ENCODE measurements at places on chromosomes 11 and 22.

DNA sequence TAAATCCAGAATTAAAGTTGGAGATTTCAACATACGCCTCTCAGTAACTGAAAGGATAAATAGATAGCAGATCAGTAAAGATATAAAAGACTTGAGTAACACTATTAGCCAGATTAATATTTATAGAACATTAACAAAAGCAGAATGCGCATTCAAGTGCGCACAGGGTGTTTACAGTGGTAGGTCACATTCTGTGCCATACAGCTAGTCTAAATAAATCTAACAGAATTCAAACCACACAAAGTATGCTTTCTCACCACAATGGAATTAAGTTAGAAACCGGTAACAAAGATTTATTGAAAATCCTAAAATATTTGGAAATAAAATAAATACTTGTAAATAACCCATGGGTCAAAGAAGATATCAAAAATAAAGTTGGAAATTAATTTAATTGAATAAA lies 341.0 kb downstream of the DYNC2H1 start:
- DNase-seq: no peak

DNA sequence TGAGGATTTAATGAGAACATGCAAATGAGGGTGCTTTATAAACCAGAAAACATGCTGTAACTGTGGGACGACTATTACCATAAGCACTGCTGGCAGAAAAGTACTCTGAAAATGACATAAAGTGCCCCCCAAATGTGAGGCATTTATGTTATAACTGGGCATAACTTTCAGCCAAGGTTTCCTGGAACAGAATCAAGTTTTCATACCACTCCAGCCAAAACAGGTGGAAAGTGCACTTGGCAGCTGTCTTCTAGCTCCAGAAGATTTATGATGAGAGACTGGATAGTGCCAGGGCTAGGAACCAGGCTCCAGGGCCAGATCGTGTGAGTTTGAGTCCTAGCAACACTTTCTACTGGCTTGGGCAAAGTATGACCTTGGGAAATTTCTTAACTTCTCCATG lies 339.2 kb downstream of the TENM4 start:
- peak; percentile 40 for DNase-seq

DNA sequence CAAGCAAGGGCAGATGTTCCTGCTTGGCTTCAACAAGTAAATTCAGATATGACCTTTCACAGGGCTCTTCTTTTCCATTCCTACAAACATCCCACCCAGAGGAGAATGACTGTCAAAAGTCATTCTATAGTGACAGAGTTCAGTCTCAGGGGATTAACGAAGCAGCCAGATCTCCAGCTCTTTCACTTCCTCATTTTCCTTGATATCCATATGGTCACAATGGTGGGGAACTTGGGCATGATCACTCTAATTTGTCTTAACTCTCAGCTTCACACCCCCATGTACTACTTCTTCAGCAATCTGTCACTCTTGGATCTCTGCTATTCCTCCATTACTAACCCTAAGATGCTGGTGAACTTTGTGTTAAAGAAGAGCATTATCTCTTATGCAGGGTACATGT lies 15.0 kb upstream of the OR8B8 start:
- DNase-seq: no peak

- no peak for DNase-seq
Measured at GRCh38 chr11:34850334-34850733, 65.8 kb downstream of the APIP start.

DNA sequence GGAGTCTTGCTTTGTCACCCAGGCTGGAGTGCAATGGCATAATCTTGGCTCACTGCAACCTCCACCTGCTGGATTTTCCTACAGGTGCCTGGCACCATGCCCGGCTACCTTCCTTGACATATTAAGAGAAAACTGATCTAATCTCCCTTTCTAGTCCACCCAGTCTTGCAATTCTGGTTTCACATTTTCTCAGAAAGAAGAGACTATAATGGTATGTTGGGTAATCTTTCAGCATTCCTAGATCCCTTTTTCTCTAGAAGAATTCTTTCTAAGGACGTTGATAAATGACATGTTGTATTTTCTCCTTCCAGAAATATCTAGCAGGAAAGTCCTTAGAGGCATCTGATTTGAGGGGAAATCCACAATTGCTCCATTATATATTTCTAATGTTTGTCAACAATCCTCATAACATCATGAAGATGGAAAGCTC lies 10.4 kb upstream of the HSPA8 start:
- DNase-seq: no peak

- DNase-seq: no peak
Measured at GRCh38 chr11:2460540-2461252, 15.9 kb downstream of the KCNQ1 start.

DNA sequence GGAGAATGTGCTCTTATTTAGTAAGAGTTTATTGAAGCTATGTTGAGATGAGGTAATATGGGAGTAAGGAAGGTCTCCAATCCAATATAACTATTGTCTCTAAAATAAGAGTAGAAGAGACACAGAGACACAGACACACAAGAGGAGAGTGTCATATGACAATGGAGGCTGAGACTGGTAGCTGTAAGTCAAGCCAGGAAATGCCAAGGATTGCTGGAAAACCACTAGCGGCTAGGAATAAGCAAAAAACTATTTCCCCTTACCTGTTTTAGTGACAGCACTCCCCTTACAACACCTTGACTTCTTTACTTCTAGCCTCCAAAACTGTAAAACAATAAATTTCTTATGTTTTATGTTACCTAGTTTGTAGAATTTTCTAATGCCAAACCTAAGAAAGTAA lies 1652.8 kb downstream of the LRRC4C start:
- no peak for DNase-seq

DNA sequence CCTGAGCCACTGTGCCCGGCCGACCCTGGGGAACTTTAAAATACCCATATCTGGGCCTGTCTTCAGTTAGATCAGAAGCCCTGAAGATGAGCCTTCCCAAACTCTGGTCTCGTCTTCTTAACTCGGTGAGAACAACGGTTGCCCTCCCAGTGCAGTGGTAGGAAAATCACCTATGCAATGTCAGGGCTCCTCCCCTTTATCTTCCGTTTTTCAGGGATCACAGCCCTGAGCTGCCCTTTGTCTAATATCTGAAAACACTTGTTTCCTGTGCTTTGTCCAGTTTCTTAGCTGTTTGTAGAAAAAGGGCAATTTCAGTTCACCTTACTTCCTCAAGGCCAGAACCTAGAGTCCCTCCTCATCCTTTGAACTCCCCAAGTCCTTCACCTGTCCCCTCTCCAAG lies 9.4 kb downstream of the DRAP1 start:
- DNase-seq: no peak

GRCh38 chr11:113105592-113105991 lies 144.4 kb downstream of the NCAM1 start:
- no peak for DNase-seq

GRCh38 chr22:19383292-19383691 lies 48.2 kb downstream of the HIRA start:
- no peak for DNase-seq

GRCh38 chr11:47179655-47179991 lies 2.9 kb upstream of the ARFGAP2 start:
- peak; percentile 52 for DNase-seq

DNA sequence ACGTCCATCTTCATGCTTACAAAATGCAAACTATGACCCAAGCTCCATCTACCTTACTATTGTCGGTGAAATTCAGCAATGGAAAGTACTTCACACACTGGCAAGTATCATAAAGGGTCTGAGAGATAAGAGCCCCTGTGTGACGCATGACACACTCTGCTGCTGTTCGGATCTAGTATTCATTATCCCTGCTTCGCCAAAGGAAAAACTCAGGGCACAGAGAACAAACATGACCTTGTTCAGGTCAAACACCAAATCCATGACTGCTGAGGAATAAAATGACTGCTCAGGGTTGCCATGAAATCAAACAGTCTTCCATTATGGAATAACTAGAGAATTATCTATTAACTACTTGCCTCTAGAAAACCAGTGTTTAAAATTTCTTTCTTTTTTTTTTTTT lies 73.0 kb downstream of the MICAL3 start:
- peak; percentile 54 for DNase-seq

DNA sequence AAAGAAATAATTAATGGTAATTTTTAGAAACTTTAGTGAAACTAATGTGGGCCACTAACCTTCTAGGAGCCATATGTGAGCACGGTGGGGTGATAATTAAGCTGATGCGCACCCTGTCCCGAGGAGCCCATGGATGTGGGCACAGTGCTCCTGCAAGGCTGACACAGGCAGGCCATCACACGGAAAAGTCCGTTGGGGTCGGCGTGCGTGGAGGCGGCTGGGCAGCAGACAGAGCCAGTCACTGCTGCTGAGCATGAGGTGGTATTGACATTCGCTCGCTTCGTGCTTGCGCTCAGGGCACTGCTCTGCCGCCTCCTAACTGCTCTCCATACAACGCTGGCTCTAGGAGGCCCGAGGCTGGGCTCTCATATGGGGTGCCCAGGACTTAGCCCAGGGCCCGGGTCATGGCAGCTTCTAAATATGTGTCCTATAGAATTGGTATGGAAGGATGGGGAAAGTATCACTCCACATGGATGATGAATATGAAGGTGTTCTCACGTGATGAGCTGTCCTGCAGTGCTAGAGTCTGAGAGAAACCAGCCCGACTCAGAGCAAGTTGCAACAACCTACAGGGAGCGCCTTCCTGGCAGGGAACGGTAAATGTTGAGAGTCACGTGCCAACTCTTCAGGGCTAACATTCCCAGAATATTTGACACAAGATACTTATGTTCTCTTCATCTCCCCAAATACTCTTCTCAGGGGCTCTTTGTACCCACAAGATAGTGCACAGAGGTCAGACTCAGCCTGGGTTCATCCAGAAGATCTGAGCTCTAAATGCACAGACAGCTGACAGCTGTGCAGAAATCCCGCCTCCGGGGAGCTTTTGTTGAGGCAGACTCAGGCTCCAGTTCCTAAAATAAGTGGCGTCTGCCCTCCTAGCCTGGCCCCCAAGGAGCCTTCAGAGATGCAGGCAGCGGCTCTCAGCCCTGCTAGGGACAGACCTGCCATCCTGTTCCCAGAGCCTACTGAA lies 50.6 kb upstream of the ARFGAP3 start:
- DNase-seq: no peak

- DNase-seq: no peak
Measured at GRCh38 chr11:66563832-66564231, 4.6 kb downstream of the CTSF start.

DNA sequence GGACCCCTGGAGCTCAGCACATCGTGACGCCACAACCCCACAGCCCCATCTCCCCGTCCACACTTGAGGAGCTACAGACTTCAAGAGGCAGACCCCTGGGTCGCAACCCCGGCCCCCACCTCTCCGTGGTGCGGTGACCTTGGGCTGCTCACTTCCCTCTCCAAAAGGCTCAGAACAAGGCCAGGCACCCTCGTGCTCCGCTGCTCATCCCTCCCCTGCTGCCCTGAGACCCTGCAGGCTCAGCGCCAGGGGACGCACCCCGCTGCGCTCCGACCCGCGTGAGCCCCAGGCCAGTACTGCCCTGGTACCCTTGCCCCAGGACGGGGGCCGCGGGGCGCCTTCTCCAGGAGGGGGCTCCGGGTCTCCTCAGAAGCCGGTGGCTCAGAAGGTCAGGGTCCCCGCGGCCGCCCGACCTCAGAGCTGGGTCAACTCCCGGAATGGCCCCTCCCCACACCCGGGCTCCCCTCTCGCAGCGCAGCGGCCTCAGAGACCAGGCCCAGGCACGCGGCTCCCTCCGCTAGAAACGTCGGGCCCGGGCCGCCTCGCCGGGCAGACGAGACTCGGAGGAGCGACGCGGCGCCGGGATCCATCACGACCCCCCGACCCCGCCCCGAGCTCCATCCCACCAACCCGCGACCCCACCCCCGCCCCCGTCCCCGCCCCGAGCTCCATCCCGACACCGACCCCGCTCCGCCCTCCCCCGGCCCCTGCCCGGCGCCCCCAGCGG lies 563 bp downstream of the GATD1 start:
- DNase-seq: peak; percentile 26

DNA sequence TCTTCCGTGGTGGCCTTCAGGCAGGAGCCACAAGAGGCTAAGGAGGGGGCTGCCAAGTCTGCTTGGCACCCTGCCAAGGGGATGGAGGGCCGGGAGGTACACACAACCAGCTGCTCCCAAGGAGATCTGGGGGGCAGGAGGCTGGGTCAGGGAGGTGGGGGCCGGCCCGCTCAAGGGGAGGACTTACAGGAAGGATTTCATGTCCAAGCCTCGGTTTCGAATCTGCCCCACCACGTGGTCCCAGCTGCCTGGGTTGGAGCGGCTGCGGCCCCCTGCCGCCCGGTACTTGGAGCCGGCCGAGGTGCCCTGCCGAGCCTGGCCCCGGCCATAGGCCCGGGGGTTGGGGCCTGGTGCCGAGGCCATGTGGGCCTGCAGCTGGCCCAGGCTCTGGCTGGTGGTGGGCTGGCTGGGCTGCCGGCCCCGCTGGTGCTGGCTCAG lies 33.5 kb downstream of the LRRC10B start:
- DNase-seq: no peak

DNA sequence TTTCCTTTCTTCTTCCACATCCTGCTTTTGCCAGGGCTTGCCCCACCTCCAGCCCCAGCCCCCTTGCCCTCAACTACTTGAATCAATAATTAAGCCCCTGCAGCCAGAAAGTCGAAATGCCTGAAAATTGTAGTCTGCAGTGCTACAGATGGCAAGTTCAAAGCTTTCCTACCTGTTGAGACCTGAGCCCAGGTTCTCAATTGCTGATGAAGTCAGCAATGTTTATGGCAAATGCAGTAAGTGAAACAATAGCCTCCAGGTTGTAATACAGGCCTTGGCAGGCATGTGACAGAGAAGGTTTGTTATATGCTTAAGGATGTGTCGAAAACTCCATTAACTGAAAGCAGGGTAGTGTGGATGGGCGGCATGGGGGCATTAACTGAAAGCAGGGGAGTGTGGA lies 181.1 kb upstream of the SESN3 start:
- DNase-seq: no peak

DNA sequence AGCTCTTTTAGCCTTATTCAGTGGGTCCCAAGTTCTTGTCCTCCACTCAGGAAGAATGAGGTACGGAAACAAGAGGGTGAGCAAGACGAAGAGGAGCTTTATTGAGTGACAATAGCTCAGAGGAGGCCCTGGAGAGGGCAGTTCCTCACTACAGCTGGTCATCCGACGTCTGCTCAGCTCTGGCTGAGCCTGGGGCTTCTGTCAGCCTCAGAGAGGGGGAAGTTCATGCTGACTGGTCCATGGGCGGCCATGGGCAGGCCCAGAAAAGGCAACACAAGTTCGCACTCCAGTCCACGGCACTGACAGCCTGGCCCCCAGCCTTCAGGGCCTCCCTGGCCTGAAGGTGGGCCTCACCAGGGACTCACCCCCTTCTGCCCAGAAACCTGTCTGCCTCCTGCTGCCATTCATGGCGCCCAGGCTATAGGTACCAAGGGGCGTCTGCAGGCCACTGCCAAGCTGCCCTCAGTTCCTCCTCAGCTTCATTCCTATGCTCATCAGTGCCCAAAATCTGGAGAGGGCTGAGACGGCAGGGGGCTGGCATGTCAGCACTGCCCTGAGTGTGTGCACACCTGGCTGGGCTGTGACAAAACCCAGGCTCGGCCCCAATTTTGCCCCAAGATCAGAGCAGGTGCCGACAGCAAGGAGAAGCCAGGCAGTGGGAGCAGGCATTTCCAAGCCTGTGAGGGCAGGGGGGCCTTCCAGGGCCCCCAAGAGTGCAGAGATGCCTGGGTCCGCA lies 21.7 kb upstream of the KIAA0930 start:
- no peak for DNase-seq

- DNase-seq: no peak
Measured at GRCh38 chr11:105158436-105158835, 18.9 kb upstream of the CARD18 start.

- DNase-seq: peak; percentile 32
Measured at GRCh38 chr11:74195828-74196227, 24.7 kb downstream of the PPME1 start.

Data from endothelial cell of umbilical vein (primary cell).